Left lobe of liver (tissue), 2 donors: ENCODE measurements at places on chromosomes 7 and 10. TPM values are rescaled to one million over a fixed set of nuclear protein-coding genes. Genes with fewer than 3 reads are reported as not detected.

UNC5B gene
- total RNA-seq, result 1.8 TPM

TLX1 gene
- 1.3 TPM for total RNA-seq

CHN2 gene
- 56.5 TPM for total RNA-seq

DNA sequence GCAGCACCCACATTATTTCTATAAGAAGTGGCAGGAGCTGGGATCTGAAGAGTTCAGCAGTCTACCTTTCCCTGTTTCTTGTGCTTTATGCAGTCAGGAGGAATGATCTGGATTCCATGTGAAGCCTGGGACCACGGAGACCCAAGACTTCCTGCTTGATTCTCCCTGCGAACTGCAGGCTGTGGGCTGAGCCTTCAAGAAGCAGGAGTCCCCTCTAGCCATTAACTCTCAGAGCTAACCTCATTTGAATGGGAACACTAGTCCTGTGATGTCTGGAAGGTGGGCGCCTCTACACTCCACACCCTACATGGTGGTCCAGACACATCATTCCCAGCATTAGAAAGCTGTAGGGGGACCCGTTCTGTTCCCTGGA, 874 bp upstream of the RBP3 start:
- DNase-seq, result no peak

- no peak for DNase-seq
These were observed 100.7 kb upstream of the DKK1 start for GRCh38 chr10:52213321-52213752.

GRCh38 chr10:115947104-115947503, 325.9 kb downstream of the GFRA1 start:
- no peak for DNase-seq
